ENCODE measurements at places on chromosomes 13 and 19.

DNA sequence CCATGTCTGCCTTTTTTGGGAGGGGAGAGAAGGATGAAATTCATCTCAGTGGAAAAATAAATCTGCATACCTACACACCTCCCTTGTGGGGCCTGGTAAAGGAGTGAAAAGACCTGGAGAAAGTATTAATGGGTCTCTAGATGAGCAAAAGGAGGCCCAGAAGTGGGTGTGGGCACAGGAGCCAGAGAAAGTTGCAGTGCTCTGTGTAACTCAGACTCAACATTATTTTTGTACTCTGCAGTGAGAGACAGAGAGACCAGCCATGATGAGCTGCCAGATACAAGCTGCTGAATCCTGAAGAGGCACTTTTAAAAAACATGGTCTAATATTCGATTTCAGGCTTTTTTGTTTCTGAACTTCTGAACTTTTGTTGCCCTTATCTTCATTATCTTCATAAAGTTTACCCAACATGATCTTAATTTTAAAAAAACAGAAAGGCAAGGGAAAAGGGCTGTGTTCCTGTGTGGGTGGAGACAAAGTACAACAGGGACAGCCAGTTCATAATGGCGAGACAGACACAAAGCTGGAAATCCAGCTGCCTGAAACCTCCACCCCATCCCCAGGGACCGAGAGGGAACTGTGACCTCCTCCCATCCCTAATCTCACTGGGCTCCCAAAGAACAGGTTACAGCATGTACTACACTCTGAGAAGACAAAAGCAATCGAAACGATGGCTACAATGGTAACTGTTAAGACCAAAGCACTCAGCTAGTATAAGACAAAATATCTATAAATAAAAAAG is 77.2 kb downstream of the KLF12 start:
- no peak for DNase-seq

- no peak for DNase-seq
Measured at GRCh38 chr13:95091755-95092154, 209.5 kb downstream of the ABCC4 start.

GRCh38 chr13:98466634-98467236 is 110.2 kb downstream of the STK24 start:
- DNase-seq, result no peak

DNA sequence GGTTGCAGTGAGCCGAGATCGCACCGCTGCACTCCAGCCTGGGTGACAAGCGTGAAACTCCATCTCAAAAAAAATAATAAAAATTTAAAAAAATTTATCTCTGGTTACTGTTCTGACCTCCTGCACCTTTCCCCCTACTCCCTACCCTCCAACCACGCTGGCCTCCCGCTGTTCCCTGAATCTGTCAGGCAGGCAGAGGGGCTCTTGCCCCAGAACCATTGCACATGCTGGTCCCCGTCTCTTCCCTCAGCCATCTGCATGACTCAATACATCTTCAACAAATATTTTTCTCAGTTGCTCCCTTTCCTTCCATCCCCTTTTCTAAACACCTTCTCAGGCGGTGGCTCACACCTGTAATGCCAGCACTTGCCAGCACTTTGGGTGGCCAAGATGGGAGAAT is 1.1 kb upstream of the FAM187B start:
- DNase-seq, result no peak

DNA sequence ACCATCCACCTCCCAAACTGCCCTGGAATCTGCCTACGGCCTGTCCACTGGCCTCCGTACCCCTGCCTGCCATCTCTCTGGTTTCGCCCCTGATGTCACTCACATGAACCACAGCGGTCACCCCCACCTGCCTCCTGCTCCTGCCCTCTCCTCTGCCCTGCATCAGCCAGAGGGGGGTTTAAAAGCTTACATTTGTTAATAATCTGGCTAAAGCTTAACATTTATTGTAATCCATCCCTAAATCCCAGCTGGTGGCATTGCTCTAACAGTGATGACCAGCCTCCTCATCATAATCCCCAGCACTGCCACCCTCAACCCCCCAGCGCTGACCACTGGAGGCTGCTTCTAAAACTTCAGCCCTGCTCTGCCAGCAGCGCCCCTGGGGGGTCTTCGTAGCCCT is 38.9 kb downstream of the DNM2 start:
- no peak for DNase-seq
